ENCODE measurements at places on chromosomes 12 and 14. TPM values are rescaled to one million over a fixed set of nuclear protein-coding genes. Genes with fewer than 3 reads are reported as not detected.
A peak's percentile ranks its signal among the peaks of the same experiment; 100 is the strongest.

The KRT83 gene
- total RNA-seq, result not detected

The PPFIBP1 gene
- total RNA-seq, result 179 TPM

The NDRG2 gene
- under 0.01 TPM for total RNA-seq

DNA sequence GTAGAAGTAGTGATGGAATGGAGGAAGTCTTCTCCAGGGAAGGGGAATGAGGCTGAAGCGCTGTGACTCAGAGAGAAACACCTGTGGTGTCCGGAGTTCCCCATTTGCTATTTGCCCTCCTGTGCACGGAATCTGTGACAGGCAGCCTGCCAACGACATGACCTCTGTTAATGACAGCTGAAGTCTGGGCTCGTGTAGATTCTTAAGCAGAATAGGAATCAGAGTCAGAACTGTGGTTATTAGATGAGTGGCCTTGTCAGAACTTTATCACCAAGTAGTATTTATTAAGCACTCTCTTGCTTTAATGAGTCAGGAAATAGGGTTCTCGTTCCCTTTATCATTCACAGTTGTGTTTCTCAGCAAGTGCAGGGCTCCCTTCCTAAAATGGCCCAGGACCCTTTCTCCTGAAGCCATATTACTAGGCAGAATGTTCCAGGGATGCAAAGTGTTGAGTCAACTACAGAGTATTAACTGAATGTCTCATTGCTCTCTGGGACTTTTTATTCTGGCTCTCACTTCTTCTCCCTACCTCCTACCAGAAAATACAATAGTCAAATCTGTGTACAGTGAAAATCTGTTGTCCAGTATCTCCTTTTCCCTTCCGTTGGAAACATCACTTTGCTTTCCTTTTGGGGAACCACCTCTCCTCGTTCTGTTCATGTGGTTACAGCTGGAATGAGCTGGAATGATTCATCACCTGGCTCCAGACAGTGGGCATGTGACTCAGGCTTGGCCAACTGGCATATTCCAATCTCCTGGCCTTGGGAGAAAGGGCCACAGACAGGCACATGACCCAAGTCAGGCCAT is 77.8 kb upstream of the MAX start:
- H3K4me1 ChIP-seq, result peaks cover 17% of the 10 kb centered on the region
- peak overlapping the region; percentile 34 for H3K4me3 ChIP-seq
- H3K27ac ChIP-seq, result peak overlapping the region; percentile 87

DNA sequence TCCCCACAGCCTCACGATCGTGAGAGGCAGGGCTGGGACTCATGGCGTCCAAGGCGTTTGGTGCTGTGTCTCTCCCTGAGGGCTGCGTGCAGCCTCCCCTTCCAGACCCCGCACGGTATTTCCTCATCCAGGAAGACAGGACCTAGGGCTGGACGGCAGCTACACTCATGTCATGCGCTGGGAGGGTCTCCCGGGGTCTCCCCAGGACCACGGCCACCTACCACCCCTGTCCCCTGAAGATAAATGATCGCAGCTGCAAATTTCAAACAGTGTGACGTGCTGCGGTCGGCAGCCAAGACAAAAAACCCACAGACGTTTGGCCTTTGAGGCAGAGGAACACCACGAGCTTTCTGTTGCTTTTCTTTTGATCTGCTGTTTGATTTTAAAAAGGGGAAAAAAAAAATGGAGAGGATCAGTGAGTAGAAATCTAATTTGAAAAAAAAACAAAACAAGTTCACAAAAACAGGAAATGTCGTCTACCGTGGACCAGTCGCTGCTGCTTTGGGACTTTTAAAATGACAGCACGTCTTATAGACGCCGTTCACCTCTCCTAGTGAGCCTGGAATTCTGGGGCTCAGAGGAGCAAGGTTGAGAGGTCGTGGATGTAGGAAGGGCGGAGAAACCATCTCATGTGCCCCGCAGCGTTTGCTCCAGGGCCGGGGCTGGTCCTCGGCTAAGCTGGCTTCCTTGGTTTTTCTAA is 237.6 kb downstream of the SLC41A2 start:
- no peaks in the 10 kb centered on the region for H3K36me3 ChIP-seq
- H3K27me3 ChIP-seq, result no peaks in the 10 kb centered on the region
- DNase-seq, result no peak
- H3K27ac ChIP-seq, result peak overlapping the region; percentile 58

- peaks cover 29% of the 10 kb centered on the region for H3K4me1 ChIP-seq
- DNase-seq, result peak; percentile 49
Observed at GRCh38 chr14:64726585-64726890, 22.3 kb downstream of the PLEKHG3 start.

DNA sequence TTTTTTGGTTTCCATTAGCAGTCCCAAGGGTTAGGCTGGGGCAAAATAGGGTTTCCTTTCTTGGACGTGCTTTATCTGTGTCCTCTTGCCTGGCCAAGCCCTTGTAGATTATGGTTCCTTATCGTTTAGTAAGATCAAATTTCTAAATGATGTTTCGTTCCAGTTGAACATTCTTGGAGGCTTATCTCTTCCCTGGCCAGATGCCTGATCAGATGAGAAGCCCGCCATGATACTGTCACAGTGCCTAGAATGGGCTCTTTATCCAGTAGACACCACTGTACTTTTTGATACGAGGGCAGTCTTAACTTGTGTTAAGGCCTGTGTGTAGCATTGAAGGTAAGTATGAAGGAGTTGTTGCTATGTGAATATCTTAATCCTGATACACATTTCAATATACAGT is 76.1 kb upstream of the TMEM263 start:
- H3K4me3 ChIP-seq, result no peak overlapping the region
- no peaks in the 10 kb centered on the region for H3K27me3 ChIP-seq
- no peak overlapping the region for H3K27ac ChIP-seq

Data from osteoblast (primary cell).